ENCODE measurements at places on chromosomes 3 and 15.

DNA sequence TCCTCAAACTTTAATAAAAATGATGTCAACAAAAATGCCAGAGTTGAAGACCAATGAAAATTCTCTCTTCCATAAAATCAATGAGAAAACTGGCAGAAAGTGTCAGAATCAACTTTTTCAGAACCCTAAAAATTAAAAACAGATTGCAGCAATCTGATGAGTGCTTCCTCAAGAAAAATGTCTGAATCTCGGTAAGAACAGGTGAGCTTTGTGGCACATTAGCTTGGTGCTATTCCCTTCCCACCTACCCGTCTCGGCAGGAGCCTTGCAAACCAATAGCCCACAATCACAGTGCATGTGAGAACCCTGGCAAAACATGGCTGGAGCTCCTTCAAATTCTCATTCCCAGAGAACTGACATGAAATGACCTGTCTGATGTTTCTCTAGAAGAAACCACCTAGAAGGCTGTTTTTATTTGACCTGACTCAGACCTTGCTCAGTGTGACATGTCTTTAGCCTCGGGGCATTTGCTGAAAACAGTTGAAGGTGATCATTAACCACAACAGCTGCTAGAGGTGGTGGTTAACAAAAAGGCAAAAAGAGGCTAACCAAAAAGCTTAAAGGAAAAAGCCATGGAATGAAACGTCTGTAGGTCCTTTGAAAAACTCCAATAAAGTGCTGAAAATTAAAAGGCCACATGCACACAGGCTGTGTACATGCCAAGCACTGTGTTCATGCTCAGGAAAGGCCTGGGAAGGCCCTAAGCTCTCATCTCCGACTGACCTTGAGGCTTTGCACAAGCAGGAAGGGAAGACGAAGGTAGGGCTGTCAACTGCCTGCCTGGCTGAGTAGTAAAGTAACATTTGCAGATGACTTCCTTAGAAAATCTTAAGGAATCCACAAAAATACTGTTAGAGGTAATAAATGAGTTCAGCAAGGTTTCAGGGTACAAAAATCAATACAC lies 253.0 kb upstream of the NSMCE3 start:
- no peak for DNase-seq

DNA sequence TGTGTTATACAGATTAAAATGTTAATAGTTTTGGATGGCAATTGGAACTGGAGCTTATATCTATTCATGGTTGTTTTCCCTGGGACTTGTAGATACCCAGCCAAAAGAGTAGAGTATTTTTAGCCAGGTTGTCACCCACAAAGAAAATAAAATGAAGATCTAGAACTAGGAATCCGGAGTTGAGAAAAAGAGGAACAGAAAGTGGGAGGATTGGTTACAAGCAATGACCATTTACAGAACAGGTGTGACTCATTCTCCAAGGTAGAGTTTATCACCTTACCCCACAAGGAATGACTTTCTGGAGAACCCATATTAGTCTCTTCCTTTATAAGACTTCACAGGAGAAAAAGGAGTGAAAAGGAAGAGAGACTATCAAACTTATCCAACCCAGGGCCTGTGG lies 99.8 kb downstream of the TMEM108 start:
- no peak for DNase-seq

GRCh38 chr3:133268726-133269134 lies 131.1 kb upstream of the BFSP2 start:
- DNase-seq = no peak

DNA sequence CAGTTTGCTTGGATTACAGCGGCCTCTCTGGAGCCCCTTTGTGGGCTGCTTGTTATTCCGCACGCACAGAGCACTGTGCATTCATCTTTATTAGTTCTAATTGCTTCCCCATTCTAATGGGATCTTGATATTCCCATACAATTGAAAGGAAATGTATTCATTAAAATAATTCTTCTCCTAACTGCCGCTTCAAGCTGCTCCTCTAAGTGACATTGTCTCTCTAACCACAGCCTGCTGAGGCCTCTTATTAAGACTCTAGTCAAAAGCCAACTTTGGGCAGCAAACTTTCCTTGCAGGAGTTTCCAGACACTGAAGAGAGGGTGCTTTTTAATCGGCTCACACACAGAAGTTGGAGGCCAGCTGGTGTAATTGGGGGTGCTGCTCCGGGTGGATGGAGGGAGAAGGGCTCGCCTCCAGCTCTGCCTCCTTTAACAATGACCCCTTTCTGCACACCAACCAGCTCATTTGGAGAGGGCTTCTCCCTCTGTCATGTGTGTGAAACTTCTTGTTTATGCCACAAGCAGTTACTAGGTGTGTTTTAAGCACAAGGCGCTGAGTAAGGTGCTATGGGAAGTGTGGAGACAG lies 5.6 kb upstream of the MAGEF1 start:
- DNase-seq = no peak

- DNase-seq = no peak
These were observed 122.2 kb downstream of the SYNPR start for GRCh38 chr3:63400246-63400860.

DNA sequence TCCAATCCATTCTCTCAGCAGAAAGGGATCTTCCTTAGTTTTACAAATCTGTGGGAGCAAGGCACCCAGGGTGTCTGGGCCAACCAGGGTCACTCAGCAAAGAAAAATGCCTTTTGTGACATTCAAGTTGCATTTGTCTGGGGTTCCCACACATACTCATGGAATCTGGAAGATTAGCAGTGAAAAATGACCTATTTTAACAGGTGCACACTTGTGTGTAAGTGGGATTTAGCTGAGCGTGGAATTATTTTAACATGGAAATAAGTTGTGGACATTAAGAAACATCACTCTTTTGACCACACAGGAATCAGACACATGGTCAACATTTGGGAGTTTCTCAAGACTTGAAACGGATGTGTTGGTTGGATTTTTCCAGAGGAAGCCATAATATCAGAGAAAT lies 234.9 kb downstream of the OPA1 start:
- DNase-seq = no peak

GRCh38 chr3:170792471-170792870 lies 77.5 kb downstream of the RPL22L1 start:
- no peak for DNase-seq

- DNase-seq = no peak
These were observed 237.8 kb upstream of the GADL1 start for GRCh38 chr3:31132132-31132769.

DNA sequence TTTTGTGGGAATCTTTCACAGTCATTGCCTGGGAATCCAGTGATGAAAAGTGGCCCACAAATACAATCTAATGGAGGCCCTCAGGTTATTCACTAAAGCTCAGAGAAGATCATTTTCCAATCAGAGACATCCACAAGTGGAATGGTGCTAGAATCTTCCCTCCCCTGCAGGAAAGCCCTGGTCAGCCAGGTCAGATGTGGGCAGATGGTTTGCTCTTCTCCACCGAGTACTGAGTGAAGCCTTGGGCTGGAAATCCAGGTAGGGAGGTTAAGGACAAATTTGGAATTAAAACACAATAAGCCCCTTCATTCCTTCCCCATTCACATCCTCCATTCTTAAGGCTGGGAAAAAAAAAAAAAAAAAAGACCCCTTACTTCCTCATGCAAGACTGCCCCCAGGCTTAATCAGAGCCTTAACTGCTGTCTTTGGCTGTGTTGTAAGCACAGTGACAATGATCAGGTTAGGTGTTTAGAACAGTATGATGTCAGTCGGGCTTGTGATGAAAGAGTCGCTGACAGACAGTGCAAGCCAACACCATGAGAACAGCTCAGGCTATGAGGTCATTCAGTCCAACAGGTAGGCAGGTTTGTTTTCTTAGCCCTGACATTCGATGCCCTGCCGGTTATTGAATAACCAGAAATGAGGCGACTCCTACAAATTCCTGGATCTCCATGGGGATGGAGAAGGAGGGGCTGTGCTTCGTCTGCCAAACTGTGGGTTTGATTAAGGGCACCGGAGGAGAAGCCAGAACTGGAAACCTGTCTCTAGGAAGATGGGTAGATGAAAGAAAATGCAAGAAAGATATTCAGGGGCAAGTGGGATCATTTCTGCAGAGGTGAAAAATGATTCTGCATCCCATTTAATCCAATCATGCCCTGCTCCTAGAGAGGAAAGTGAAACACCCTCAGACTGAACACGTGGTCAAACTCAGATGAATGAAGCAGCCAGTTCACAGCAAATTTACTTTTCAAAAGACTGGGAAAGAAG lies 23.5 kb upstream of the HES1 start:
- DNase-seq = no peak

GRCh38 chr15:74950078-74950908 lies 6.3 kb downstream of the RPP25 start:
- peak; percentile 66 for DNase-seq

DNA sequence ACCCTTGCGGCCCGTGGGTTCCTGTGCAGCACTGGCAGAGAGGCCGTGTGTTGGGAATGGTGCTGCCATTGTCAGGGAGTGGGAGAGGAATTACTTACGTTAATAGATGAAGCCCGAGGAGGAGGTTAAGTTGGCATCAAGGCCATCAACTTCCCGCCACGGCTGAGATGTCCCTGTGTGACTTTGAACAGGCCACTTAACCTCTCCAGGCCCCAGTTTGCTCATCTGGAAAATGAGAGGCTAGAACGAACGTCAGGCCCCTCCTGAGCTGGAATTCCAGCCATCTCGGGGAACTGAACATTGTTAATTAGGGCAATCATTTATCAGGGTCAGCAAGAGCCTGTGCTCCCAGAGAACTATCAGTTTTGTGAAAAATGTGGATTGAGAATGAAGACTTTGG lies 91.4 kb upstream of the MYZAP start:
- no peak for DNase-seq

DNA sequence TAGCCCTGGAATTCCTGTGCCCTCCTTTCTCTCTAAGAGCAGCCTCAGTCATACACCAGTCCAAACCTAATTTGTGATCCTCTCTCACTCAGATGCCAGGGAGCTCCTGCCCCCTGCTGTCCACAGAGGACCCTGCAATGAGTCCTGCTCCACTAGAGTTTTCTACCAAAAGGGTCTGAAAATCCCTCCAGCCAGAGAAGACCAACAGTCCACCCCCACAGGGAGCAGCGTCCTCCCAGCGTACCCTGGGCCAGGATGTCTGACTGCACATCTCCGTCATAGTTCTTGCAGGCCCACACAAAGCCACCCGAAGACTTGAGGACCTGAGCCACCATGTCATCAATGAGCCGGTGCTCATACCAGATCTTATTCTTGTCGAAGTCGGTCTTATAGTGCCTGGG lies 15.4 kb downstream of the IDH2 start:
- DNase-seq = peak; percentile 26

DNA sequence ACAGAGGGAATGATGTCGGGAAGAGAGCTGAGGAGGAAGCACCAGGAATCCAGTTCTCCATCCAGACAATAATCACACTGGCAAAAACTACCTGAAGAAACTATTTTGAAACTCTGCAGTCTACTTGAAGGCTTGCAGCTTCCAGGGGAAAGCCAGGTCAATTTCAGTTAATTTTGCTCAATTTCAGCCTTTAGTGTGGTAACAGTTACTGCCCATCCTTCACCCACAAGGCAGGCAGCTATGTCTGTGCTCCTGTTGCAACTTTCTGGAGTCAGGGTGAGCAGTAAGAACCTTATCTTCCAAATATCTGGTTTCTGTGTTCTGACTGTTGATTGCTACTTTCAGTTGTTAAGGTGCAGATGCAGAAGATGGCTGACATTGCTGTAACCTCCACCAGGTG lies 221.7 kb downstream of the ADAMTS17 start:
- DNase-seq = no peak

DNA sequence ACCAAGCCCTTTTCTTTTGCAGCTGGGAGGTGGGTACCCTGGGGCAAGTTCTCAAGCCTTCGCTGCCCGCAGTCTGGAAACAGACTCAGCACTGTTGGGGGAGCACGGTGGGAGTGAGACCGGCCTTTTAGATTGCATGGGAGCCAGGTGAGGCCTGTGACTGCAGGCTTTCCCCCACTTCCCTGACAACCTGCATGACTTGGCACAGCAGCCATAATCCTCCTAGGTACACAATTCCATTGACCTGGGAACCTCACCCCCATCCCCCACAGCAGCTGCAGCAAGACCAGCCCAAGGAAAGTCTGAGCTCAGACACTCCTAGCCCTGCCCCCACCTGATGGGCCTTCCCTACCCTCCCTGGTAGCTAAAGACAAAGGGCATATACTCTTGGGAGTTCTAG lies 52.2 kb upstream of the CCDC80 start:
- DNase-seq = no peak

DNA sequence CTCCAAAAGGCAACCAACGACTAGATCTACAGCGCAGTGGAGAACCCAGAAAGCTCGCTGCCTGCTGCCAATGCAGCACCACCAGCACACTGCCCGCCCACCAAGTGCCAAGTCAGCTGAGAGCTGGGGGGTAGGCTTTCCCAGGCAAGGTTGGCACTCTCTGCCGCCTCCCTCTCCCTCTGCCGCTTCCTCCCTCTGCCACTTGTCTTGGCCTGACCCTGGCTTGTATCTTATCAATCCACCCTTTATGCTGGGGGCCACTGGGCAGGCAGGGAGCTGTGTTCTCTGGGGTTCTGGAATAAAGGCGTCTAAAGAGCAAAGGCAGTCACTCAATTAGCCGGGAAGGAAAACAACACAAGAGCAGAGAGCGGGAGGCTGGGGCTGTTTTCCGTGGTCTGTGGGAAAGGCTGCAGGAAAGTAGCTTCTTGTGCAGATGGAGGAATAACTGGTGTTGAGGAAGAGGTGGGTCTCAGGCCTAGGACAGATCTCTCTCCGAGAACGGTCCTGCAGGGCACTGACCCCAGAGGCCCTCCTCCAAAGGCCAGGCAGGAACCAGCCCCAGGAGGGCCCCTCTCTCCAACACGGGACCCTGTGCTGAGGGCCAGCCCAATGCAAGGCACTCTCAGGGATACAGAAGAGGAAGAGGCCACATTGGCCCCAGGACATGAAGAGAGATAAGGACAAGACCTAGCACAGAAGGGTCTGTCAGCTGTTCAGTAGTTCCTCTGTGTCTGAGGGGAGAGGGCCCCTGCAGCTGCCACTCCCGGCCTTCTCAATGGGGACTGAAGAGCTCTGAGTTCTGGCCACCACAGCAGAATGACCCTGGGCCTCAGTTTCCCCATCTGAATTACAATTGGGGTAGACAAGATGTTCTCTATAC lies 30.8 kb downstream of the ACSBG1 start:
- no peak for DNase-seq

DNA sequence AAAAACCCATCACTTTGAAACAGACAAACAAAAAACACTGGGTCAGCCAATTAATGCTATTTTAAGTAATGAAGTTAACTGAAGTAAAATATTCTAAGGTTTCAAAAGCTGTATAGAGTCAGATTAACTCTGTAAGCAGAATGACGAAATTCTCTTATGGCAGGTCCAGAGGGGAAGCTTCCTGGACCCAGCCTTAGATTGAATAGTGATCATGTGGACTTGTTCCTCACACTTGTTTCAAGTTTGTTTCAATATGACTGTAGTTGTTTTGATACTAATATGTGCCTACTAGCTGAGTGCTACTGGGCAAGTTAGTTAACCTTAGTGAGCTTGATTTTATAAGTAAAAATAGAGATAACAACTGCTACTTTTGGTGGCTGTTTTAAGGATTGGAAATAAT lies 32.6 kb downstream of the PLS1 start:
- DNase-seq = no peak

DNA sequence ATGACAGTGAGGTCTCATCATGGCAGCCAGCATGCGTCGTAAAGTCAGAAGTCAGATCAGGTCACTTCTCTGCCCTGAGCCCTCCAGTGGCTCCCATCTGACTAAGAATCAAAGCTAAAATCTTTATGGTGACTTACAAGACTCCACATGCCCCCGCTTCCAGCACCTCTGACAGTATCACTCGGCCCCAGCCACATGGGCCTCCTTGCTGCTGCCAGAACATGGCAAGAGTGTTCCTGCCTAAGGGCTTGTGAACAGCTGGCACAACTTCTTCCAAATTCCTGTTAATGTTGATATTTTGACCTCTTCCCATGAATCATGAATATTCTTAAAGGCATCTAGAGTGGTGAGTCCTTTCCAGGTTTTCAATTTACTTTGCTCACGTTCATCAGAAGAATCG lies 20.5 kb downstream of the POLR2M start:
- no peak for DNase-seq

All from activated CD4-positive, CD25-positive, alpha-beta regulatory T cell treated with anti-CD3 and anti-CD28 coated beads, Interleukin-2, amount 50 U/mL, for 16 hours (primary cell).